KG1 (cell line): ENCODE measurements at places on chromosomes 4 and X.

- no peak for DNase-seq
Observed at GRCh38 chrX:65493431-65493830, 41.2 kb downstream of the LAS1L start.

GRCh38 chrX:10828036-10828435, 207.7 kb upstream of the MID1 start:
- DNase-seq = no peak

GRCh38 chr4:163665101-163665500, 170.6 kb downstream of the TMA16 start:
- DNase-seq = no peak

GRCh38 chr4:110808351-110808878, 185.5 kb upstream of the PITX2 start:
- DNase-seq = no peak

GRCh38 chrX:131789664-131790063, 233.4 kb upstream of the STK26 start:
- DNase-seq = no peak

- no peak for DNase-seq
Observed at GRCh38 chr4:16969696-16970135, 71.3 kb upstream of the LDB2 start.

- peak; percentile 48 for DNase-seq
Observed at GRCh38 chr4:87219632-87220093, 755 bp downstream of the KLHL8 start.

DNA sequence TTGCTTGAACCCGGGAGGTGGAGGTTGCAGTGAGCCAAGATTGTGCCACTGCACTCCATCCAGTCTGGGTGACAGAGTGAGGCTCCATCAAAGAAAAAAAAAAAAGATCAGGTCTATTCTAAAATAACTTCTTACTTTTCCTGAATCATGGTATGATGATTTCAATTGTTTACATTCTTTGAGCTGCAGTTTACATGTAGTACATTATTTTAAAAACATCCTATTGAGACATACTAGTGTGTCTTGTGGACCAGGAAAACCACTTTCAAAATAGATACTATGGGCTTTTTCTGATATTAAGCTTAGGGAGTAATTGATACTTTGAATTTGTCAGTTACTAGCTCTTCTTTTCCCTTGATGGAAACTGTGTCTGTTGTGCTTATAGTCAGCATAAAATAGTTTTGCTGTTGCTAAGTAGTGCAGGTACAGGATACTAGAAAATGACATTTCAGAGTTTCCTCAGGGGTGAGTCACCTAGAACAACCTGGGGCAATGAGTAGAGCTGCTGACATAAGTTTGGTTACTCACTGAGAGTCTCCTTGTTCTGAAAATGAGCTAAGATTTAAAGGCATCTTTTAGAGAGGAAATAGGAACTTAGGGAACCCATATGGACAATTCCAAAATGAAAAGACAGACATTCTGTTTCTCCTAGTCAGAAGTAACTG, 53.2 kb upstream of the C4orf54 start:
- no peak for DNase-seq

- DNase-seq = no peak
Observed at GRCh38 chrX:152299787-152300186, 151.3 kb downstream of the GABRA3 start.

GRCh38 chrX:141467442-141467841, 117.1 kb downstream of the SPANXA1 start:
- DNase-seq = no peak

DNA sequence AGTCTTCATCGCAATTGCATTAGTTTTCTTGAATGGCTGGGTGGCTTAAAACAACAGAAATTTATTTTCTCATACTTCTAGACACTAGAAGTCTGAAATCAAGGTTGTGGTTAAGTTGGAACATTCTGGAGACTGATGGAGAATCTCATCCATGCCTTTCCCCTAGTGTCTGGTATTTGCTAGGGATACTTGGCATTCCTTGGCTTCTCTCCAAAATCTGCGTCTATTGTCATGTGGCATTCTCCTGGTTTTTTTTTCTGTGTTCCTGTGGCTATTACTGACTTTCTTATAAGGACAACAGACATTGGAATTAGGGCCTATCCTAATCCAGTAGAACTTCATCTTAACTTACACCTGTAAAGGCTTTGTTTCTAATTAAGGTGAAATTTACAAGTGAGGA, 272.8 kb upstream of the EPHA5 start:
- DNase-seq = no peak

DNA sequence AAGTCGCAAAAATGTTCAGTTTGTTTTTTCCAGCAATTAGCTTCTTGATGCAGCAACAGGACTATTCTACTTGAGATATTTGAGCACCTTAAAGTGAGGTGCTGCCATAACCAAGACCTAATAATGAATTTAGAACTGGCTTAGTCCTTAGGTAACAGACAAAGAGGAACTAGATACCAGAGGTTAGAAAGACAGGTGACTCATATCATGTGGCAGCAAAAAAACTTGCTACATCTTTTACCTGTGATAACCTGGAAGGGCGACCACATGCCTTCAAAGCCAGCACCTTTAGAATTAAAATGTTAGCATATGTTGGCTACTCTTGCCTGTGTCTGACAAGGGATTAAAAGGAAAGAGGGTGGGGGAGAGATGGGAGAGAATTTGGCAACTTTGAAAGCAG, 90.4 kb downstream of the ARHGAP6 start:
- no peak for DNase-seq

DNA sequence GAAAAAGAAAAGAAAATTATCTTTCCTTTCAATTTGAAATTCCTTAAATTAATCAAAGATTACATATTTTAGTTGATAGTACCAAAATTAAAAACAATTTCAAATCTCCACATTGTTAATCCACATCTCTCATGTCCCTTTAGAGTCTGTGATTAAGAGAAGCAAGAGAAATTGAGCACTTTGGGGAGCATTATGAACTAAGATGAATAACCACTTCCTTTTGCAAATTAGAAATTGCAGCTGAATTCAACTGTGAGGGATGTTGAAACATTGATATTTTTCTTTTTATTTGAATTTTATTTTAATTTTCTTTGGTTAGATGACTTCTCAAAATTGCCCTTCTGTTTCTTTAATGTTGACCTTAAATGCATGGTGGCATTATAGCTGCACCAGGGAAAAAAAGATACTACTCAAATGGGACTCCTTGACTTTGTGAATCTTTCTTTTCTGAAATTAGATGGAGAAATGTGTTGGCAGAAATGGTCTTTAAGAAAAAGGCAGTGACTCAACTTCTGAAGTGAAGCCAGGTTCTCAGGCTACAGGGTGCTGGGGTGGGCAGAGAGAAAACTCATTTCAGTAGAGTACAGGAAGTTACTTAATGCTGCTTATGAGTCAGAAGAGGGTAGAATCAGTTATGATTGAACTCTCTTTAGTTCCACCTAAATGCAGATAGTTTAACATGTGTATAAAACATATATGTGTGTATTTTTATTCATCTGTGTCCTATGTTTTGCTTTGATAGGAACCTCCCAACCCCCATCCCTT, 92.0 kb upstream of the TNIP3 start:
- peak; percentile 32 for DNase-seq

DNA sequence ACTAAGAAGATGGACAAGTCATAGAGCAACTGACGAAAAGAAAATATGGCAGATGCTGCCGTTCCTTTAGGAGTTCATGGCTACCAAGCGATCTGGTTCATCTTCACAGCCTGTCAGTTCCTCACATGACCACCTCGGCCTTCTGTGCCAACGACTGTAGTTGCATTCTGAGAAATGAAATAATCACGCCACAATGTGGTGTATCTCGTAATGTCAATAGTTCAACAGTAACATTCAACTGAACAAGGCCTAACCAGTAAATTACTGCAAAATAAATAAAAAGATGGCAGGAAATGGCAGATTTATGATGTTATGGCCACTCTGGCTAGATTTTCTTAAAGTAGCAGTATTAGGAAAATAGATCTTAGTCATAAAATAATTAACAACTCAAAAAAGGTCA, 4.4 kb downstream of the GPRIN3 start:
- peak; percentile 15 for DNase-seq

GRCh38 chr4:147581606-147582350, 35.4 kb upstream of the TMEM184C start:
- no peak for DNase-seq

DNA sequence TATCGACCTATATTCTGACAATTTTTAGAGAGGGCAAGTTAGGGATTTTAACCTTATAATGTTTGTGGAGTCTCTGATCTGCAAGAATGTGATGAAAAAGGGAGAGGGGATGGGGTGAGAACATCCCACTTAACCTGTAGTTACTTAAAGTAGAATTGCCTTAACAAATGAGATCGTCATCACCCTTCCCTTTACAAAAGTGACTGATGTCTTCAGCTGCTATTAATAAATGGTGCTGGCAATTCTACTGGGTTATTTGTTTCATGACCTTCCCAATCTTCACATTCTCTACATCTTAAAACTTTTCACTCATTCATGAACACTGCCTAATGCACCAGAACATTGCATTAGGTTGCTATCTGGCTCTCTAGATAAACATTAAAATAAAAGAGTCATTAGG, 873.4 kb upstream of the LCORL start:
- DNase-seq = no peak

- no peak for DNase-seq
Observed at GRCh38 chr4:98641906-98642668, 16.3 kb downstream of the TSPAN5 start.

GRCh38 chr4:176188654-176189053, 6.7 kb downstream of the SPATA4 start:
- no peak for DNase-seq

GRCh38 chr4:17085416-17085815, 187.0 kb upstream of the LDB2 start:
- DNase-seq = no peak

GRCh38 chrX:153766871-153767673, 3.0 kb downstream of the PLXNB3 start:
- DNase-seq = no peak

- no peak for DNase-seq
Observed at GRCh38 chr4:174198828-174199227, 84.6 kb downstream of the FBXO8 start.

- DNase-seq = no peak
Observed at GRCh38 chr4:7427831-7428260, 6.9 kb downstream of the PSAPL1 start.

DNA sequence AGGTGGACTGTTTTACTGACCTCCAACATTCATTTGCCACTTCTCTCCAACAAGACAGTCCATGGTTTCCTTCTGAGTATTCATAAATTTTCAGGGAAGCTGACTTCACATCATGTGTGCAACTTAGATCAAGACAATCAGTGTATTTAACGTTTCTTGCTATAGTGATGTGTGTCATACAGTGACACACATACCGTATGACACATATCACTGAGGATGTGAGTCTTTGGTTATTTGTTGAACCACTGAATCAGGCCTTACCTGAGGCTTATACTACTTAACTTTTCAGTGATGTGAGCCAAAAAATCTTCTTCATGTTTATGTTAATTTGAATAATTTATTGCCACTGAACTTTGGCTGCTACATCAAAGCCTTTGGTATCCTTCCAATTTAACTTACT, 166.8 kb downstream of the BMPR1B start:
- DNase-seq = no peak

GRCh38 chrX:120672841-120673530, 43.1 kb upstream of the C1GALT1C1 start:
- DNase-seq = no peak

- no peak for DNase-seq
Observed at GRCh38 chrX:42109428-42109827, 186.1 kb upstream of the CASK start.

DNA sequence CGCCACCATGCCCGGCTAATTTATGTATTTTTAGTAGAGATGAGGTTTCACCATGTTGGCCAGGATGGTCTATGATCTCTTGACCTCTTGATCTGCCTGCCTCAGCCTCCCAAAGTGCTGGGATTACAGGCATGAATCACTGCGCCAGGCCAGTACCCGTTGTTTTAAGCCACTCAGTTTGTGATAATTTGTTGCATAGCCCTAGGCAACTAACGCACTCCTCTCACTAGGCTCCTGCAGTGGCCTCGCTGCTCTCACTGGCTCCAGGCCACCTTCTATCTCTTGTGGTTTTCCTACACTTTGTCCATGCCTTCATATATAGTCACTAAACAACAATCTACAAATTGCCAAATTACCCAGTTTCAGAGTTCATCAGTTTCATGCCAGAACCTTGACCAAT, 58.1 kb downstream of the DCHS2 start:
- no peak for DNase-seq

DNA sequence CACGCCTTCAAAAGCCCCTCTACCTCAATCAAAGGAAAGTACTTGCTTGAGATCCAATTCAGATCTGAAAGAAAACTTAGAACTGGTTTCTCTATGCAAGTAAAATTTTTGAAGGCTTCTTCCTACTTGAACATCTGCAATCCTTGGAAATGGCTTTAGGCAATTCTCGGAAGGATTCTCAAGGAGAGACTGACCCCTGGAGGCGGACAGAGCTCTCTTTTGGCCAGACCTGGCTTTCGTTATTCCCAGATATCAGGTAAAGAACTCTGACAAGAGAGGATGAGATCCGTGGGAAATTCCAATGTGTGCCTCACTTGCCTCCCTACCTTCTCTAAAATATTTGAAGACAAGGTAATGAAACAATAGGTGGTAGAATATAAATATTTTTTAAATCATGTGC, 670.3 kb upstream of the FAM241A start:
- no peak for DNase-seq

DNA sequence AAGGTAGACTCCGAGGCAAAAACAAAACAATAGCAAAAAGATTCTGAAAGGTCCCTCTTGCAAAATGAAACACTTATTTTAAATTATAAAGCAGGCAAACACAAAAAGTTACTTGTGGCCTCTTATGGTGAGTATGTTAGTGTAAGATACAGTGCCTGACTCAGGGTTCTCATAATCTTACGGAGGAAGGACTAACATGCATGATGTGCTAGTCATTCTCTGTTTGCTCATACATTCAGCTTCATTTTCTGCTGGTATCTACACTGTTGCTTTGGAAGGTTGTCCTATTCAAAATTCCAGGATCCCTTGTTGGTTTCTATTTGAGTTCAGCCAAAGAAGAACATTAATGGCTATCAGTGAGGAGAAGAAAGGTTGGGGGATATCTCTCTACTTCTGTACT, 249.1 kb upstream of the FAM47A start:
- no peak for DNase-seq

- no peak for DNase-seq
Observed at GRCh38 chrX:19377799-19378198, 34.1 kb downstream of the PDHA1 start.

DNA sequence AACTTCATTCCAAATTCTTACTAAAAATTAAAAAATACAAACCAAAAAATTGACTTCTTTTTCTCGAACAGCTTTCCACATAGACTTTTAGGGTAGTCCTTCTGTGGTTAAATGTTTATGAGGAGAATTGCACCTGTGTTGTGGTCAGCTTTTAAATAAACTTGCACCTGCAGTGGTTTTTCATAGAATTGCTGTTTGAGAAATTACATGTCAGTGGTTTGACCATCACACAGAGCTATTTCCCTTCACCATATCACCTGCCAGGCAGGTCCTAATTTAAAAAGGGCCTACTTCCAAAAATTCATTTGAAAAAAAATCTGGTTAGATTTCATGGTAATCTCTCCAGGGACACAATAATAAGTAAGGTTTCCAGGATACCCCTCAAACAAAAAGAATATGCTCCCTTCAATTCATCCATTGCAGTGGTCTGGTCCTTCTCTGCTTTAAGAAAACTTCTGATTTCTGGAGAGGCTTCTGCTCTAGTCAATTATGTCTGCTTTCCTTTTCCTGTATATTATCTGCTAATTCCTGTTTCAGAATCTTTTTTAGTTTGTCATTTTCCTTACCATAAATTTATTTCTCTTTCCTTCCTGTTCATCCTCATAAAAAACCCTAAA, 9.8 kb upstream of the UTP3 start:
- no peak for DNase-seq
